ENCODE measurements at places on chromosomes 7 and 10.

DNA sequence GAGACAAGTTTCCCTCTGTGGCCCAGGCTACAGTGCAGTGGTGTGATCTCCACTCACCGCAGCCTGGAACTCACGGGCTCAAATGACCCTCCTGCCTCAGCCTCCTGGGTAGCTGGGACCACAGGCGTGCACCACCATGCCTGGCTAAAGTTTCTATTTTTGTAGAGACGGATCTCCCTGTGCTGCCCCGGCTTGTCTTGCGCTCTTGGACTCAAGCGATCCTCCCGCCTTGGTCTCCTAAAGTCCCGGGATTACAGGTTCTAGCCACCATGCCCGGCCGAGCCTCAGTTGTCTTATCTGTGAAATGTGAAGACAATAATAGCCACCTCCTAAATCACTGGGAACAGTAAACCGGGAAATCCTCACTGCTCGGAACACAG lies 88.1 kb downstream of the FOXL3 start:
- no peak for DNase-seq

- DNase-seq = no peak
Observed at GRCh38 chr10:6146013-6146785, 56.5 kb upstream of the PFKFB3 start.

DNA sequence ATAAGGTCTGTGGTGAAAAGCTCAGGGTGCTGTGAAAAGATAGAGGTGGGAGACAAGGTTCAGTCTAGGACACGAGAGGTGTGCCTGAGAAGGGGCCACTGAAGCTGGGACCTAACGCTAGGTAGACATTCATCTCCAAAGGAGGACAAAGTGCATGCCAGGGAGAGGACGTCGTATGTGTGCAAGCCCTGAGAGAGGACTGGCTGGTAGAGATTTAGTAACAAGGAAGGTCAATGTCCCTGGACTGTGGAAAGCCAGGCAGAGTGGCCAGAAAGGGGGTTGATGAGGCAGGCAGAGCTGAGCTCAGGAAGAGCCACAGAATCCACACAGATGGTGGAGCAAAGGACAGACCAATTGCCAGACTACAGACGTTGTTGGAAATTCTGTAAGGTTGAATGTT lies 817.6 kb downstream of the CCSER2 start:
- DNase-seq = no peak

GRCh38 chr10:129446183-129446581 lies 20.9 kb upstream of the MGMT start:
- no peak for DNase-seq

- no peak for DNase-seq
Observed at GRCh38 chr10:51606825-51607462, 92.5 kb downstream of the CSTF2T start.

GRCh38 chr10:125190946-125191345 lies 30.6 kb upstream of the CTBP2 start:
- DNase-seq = no peak

DNA sequence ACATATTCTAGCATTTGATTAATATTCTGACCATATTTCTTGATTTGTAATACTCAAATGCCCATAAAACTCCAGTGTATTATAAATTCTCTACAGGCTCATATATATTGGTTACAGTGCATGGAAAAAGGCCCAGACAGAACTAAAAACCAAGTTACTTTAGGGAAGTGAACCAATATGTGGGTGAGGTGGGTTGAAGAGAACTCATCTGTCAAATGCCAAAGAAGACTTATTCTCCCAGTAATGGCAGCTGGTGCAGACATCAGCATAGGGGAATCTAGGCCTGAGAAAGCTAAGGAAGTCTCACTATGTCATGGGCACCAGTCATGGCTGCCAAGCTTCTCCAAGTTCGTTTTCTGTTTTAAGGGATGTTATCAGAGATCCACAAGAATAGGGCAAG lies 30.6 kb downstream of the ZNF248 start:
- no peak for DNase-seq

- no peak for DNase-seq
Observed at GRCh38 chr10:22226599-22226998, 8.8 kb upstream of the EBLN1 start.

DNA sequence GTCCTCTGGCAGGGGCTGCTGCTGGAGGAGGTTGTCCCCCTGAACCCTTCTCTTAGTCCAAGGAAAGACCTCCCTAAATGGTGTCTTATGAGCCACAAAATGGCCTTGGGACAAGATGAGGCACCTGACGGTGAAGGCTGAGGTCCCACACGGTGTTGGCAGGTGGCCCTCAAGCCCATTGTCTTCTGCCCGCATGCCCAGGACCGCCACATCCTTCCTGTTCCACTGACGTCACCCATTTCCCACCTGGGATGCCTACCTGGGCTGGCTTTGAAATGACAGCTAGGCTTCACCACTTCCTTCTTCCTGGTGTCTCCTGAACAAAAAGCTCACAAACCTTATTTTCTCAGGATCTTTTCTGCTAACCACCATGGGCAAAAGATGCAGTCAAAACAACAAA lies 2.1 kb upstream of the DMBT1 start:
- DNase-seq = no peak

- no peak for DNase-seq
Observed at GRCh38 chr10:4012848-4013247, 227.8 kb upstream of the KLF6 start.

DNA sequence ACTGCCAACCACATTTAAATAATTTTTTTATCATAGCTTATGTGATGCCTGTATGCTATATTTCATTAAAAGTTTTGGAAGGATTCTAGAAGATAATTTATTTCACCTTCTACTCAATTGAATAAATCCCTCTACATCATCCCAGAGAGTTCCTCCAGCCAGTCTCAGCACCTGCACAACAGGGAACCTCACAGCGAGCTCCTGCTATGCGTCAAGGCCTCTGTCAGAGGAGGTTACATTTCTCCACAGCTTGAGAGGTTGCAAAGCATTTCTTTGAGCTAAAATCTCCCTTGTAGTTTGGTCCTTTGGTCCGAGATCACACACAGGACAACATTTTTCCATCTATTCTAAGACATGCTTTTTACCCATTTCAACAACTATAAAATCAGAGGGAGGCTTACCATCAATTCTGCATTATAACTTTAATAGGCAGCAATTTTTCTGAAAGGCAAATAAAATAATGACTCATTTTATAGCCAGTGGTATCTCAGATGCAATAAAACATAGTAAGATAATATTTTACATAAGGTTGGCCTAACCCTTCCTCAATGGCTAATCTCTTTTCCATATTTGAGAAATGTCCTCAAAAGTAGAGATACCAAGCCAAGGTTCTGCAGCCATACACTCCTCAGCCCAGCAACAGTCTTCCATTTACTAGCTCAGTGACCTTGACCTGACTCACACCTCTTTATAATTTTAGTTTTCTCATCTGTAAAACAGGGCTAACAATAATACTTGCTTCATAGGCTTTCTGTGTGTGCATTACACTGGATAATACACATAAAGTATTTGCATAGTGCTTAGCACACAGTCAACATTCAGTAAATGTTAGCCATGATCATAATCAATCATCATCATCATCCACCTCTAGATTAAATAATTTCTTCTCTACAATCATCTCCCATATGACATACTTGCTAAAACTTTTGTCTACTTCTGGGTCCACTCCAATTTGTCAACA lies 68.8 kb downstream of the DOCK4 start:
- DNase-seq = no peak

GRCh38 chr10:110215286-110216170 lies 8.1 kb downstream of the MXI1 start:
- DNase-seq = no peak

- DNase-seq = no peak
Observed at GRCh38 chr7:33411020-33411419, 281.7 kb downstream of the BBS9 start.

- no peak for DNase-seq
Observed at GRCh38 chr7:120802751-120803150, 55.2 kb downstream of the TSPAN12 start.

DNA sequence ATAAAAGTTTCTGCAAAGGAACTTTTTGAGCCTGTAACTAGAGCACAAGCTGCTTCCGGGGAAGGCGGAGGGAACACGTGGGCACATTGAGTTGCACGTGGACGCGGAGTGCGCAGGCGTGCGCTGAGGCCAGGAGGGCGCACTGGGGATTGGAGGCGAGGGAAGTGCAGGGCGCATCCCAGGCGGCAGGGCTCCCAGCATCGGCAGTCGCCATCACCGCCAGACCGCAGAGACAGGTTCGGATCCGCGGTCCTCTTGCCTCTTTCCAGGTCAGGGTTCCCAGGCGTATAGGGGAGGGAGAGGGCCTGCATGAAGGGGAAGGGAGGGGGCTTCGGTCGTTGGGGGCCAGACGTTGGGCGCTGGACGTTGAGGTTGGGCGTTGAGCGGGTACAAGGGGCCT lies at the start of gene TDRD1:
Gene TDRD1, plus strand, starts transcription at position 206 of the 400 bp plus-strand sequence. CDS start 8,479 bp downstream, outside the sequence.
- DNase-seq = no peak

- no peak for DNase-seq
Observed at GRCh38 chr10:79105150-79105739, 36.5 kb downstream of the ZMIZ1 start.

DNA sequence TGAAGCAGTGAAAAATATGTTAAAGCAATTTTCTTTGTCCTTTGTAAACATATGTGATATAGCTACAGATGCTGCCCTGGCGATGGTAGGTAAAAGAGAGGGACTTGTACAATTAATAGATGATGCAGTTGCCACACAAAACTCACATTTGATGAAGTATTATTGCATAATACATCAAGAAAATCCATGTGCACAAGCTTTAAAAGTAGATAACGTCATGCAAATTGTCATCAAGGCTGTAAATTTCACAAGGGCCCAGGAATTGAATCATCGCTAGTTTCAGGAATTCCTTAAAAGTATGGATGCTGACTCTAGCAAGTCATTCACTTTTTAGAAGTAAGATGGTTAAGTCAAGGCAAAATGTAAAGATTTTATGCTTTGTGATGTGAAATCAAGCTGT lies 10.0 kb downstream of the CYP3A5 start:
- no peak for DNase-seq

- DNase-seq = peak; percentile 56
Observed at GRCh38 chr7:128032605-128033235, 1.5 kb upstream of the LRRC4 start.

DNA sequence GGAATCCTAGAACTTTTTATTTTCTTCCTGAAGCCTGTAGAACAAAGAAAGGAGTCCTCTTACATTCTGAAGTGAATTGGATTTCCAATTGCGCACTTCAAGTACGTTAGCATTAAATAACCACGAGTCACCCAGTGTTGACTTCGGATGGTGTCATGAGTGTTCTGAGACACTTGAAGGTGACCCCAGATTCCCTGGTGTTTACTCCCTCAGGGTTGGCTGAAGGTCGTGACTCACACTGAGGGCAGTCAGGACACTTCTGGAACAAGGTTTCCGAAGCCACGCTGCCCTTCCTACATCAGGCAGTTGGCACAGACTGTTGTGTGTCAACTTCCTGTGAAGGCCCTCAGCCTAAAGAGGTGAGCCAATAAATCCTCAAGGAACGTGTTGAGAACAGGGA lies 186.6 kb upstream of the CELF2 start:
- DNase-seq = peak; percentile 76

GRCh38 chr10:126798649-126799048 lies 106.6 kb upstream of the DOCK1 start:
- DNase-seq = no peak

DNA sequence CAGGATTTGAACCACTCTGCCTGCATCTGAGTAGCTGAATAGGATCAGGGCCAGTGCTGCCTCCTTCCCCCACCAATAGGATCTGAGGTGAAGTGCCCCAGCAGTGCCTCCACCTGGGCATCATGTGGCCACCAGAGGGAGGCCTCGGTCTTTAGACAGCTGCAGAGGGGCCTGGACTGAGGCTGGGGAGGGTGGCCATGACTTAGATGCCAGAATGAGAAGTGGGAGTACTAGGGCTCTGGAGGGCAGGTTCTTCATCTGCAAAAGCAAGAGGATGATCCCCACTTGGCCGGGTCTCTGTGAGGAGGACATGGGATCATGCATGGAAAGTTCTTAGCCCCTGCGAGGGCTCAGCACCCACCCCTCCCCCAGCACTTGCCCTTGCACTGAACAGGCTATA lies 56.9 kb downstream of the NEUROG3 start:
- no peak for DNase-seq

DNA sequence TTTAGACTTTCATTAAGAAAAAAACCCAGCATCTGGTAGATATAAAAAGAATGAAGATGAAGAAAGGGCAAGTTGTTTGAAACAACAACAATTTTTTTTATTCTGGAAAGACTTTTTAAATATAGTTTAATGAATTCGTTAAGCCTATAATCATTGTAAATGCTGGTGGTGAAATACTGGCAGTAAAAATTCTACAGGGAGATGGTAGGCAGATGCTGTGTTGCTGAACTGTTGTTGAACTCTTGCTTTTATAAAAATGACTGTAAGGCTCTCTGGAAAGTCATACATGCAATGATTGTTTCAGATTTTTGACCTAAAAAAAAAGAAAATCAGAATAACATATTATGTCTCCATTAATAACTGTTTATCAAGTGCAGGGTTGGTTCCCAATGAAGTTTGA lies 39.0 kb downstream of the SCIN start:
- no peak for DNase-seq

DNA sequence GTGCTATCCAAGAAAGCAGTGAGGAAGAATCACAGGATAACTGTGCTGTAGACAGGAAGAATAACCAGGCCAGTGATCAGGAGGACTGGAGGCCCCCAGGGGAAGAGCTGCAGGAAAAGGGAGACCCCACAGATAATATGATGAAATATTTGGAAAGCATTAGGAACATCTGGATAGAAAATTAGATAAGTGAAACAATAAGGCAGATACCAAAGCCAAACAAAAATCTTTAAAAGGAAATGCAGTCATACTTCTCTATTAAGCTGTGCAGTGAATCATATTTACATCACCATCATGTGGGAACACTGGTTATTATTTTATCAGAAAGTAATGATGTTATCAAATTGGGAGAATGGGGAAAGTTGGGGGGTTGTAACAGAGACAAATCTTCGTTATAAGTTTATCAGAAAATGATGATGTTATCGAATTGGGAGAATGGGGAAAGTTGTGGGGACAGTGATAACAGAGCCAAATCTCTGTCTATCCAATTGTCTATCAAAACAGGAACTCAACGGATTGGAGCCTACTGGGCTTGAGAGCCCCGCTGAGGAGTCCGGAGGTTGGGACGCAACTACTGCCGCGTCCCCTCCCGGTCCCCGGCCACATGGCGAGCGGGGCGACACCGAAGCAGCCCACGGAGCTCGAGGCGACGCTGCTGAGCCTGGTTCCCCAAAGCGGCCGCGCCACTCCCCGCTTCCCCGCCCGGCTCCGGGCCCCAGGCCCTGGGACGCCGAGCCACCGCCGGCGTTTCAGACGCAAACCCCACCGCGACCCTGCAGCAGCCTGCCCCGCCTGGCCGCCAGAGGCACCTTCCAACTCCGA lies 14.0 kb upstream of the RALA start:
- peak; percentile 65 for DNase-seq

- DNase-seq = no peak
Observed at GRCh38 chr10:4197676-4198075, 412.7 kb upstream of the KLF6 start.

- DNase-seq = no peak
Observed at GRCh38 chr7:129862682-129863081, 90.1 kb downstream of the UBE2H start.

Measured in AG20443 (cell line).